Stimulated activated CD8-positive, alpha-beta memory T cell treated with anti-CD3 and anti-CD28 coated beads, Interleukin-4, amount 100 ng/mL, for 24 hours (primary cell): ENCODE measurements at places on chromosomes 7 and 10.

GRCh38 chr7:159296093-159296681, 151.5 kb upstream of the VIPR2 start:
- DNase-seq = no peak

GRCh38 chr10:101939008-101939648, 95.5 kb upstream of the KCNIP2 start:
- no peak for DNase-seq

DNA sequence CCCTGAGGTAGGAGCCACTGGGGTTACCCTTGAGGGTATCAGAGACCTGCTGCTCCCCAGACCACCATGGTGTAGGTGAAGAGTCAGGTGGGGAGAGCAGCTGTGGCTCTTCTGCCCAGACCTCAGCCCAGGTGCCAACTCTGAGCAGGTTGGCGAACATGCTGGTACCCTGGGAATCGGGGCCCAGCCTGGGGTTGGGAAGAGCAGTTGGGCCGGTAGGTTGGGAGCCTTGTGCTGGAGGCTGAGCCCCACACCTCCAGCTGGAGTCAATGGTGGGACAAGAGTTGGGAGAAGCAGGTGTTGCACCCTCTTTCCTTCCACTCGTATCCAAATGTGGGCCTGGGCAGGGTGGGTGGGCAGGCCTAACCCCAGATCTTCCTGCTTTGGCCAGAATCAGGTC, 114.5 kb downstream of the CDH23 start:
- DNase-seq = no peak

- DNase-seq = no peak
Observed at GRCh38 chr10:119643306-119644204, 7.6 kb upstream of the BAG3 start.

DNA sequence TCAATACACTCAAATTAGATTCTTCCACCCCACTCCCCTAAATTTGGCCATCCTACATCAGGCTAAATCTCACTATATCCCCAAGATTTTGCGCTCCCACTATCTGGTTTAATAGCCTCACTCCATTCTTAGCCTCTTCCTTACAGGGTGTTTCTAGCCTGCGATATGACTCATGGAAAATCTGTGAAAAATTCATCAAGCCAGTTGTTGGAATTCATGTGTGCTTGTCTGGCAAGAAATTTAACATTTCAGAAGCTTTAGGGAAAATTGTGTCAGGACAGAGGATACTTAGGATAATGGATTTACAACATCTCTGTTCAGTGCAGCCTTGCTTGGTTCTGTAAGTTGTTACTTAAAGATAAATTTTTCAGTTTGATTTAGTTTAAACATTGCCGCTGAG, 1249.9 kb upstream of the AUTS2 start:
- DNase-seq = no peak

DNA sequence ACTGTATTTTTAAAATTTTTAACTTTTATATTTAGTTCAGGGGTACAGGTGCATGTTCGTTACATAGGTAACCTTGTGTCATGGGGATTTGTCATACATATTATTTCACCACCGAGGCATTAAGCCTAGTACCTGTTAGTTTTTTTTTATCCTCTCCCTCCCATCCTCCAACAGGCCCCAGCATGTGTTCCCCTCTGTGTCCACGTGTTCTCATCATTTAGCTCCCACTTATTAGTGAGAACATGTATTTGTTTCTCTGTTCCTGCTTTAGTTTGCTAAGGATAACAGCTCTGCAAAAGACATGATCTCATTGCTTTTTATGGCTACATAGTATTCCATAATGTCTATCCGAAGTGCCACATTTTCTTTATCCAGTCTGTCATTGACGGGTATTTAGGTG, 22.4 kb upstream of the ITGA8 start:
- DNase-seq = no peak

GRCh38 chr10:58919927-58920654, 256.4 kb upstream of the PHYHIPL start:
- DNase-seq = no peak

DNA sequence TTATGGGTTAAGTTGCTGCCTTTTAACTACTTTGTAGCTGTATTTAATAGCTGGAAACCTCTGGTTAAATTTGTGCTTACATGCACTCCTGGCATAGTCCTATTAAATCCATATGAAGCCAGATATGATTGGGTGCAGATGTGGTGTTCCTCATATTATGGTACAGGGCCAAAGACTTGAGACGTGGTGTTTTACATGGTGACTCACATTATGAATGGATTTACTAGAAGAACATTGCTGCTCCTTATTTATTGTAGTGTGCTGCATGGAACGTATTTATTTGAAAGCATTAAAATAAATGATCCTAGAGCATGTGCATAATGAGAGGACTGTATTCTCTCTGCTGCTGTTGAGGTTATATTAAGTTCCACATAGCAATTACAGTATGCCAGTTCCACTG, 224.1 kb downstream of the SLC25A13 start:
- DNase-seq = no peak

GRCh38 chr7:101200504-101200861, 353 bp downstream of the MOGAT3 start:
- no peak for DNase-seq

GRCh38 chr10:126468876-126469643, 80.8 kb upstream of the ADAM12 start:
- DNase-seq = no peak
